Activated T-cell treated with anti-CD3 and anti-CD28 coated beads, Interleukin-2, amount 50 U/mL, for 4 hours (primary cell): ENCODE measurements at places on chromosomes 12 and 14. TPM values are rescaled to one million over a fixed set of nuclear protein-coding genes. Genes with fewer than 3 reads are reported as not detected.

Gene SLC39A5
- 0.84 TPM for total RNA-seq

Gene SLC38A4
- 0.25 TPM for total RNA-seq

Gene GLS2
- 4.2 TPM for total RNA-seq

Gene RERGL
- not detected for total RNA-seq

Gene BICDL1
- 152 TPM for total RNA-seq

Gene RNASE8
- not detected for total RNA-seq

Gene ITGB7
- 140 TPM for total RNA-seq

Gene TPPP2
- not detected for total RNA-seq

Gene PRR4
- total RNA-seq: 0.91 TPM

Gene PLEKHH1
- 1.1 TPM for total RNA-seq

Gene ART4
- total RNA-seq: not detected

Gene HOTAIR
- not detected for total RNA-seq

Gene GAS2L3
- not detected for total RNA-seq

Gene KRT85
- not detected for total RNA-seq

Gene MYF6
- total RNA-seq: not detected

Gene TAMALIN
- 15.3 TPM for total RNA-seq

Gene COCH
- 1.2 TPM for total RNA-seq

Gene KHNYN
- 53.2 TPM for total RNA-seq

Gene CCDC60
- not detected for total RNA-seq

Gene TAS2R9
- total RNA-seq: not detected

Gene SNW1
- total RNA-seq: 133 TPM

Gene AQP6
- total RNA-seq: not detected

Gene MYL6
- 684 TPM for total RNA-seq

Gene EML5
- total RNA-seq: 3.6 TPM

Gene APOF
- not detected for total RNA-seq

Gene HIP1R
- 34.5 TPM for total RNA-seq

Gene AMDHD1
- total RNA-seq: 1.5 TPM

Gene PRKCH
- total RNA-seq: 141 TPM

Gene HCAR2
- total RNA-seq: not detected

Gene KRT6C
- not detected for total RNA-seq

Gene IRAK3
- 0.22 TPM for total RNA-seq

Gene CISTR
- not detected for total RNA-seq

Gene EFS
- 0.08 TPM for total RNA-seq

Gene MOAP1
- 19.3 TPM for total RNA-seq

Gene C12orf54
- not detected for total RNA-seq

Gene TAS2R10
- 0.18 TPM for total RNA-seq

Gene TXNDC16
- total RNA-seq: 1.5 TPM

Gene TBC1D30
- total RNA-seq: 0.47 TPM

Gene SERPINA3
- 1.9 TPM for total RNA-seq

Gene MRPL42
- 62.9 TPM for total RNA-seq

Gene PYGL
- 0.16 TPM for total RNA-seq

Gene FOXN4
- not detected for total RNA-seq

Gene TSHR
- total RNA-seq: not detected

Gene RFX4
- not detected for total RNA-seq

Gene CLEC1B
- not detected for total RNA-seq

Gene TESPA1
- total RNA-seq: 89.6 TPM

Gene PLEKHG7
- total RNA-seq: not detected

Gene BATF
- 186 TPM for total RNA-seq

Gene SMCO2
- total RNA-seq: not detected

Gene NPAS3
- total RNA-seq: not detected

Gene TAS2R7
- total RNA-seq: not detected

Gene NUAK1
- total RNA-seq: 0.05 TPM

Gene GALNT8
- 0.29 TPM for total RNA-seq

Gene METTL1
- total RNA-seq: 104 TPM

Gene NEK9
- total RNA-seq: 48.5 TPM

Gene CEBPE
- total RNA-seq: not detected

Gene DAO
- total RNA-seq: not detected

Gene ANKS1B
- 0.56 TPM for total RNA-seq

Gene TRPV4
- not detected for total RNA-seq
